Transverse colon (tissue), 4 donors: ENCODE measurements at places on chromosomes 16 and 17. TPM values are rescaled to one million over a fixed set of nuclear protein-coding genes. Genes with fewer than 3 reads are reported as not detected.

GRCh38 chr17:32299580-32300164 is 34.0 kb downstream of the RHBDL3 start:
- no peak for DNase-seq

- peak; percentile 57 for DNase-seq
Measured at GRCh38 chr16:66706506-66706880, 9.9 kb upstream of the CMTM4 start.

- no peak for DNase-seq
Measured at GRCh38 chr17:57687642-57688041, 57.5 kb downstream of the CCDC182 start.

DNA sequence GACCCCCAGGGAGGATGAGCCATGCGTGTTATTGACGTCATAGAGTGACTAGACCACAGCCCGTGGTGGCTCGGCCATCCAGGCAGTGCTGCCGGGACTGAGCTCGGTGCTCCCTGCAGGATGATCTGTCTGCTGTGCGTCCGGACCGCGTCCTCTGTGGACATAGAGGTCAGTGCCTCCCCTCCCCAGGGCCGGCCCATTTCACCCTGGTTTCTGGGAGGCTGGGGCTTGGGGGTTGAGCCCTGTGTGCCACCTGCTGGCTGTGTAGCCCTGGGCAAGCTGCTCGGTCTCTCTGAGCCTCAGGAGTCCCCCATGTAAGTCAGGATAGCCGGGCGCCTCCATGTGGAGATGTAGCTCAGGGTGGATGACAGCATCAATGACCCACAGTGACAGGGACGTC is 8.3 kb downstream of the TSC2 start:
- no peak for DNase-seq

DNA sequence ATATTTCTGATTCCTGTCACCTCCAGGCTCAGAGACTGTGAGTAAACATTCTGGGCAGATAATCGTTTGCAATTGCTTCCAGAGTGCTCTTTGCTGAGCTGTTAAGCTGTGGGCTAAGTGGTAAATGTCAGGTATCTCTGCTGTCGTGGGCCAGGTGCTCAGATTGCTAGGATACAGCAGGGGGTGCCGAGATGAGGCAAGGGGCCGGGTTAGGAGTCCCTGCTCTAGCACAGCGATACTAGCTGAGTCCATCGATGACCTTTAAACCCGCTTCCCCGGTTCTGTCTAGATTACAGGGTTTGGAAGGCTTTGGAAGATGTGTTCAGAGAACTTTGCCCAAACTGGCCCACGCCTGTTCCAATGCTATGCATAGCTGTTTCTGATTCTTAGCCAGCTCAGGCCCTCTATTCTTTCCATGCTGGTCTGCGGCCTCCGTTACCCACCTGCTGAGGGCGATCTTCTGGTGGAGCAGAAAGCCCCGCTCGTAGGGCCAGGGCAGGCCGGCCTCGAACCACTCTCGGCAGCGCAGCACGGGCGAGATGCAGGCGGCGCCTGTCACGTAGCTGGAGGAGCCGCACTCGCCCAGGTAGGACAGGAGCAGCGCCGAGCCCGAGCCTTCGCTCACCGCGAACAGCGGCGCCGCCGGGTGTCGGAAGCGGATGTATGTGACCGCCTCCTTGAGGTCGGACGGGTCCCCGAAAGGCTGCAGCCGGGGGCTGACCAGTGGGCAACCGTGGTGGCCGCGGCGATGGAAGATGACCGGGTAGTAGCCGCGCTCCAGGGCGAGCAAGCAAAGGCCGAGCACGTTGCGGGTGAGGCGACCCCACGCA is 979 bp downstream of the ABHD15 start:
- DNase-seq = peak; percentile 71

DNA sequence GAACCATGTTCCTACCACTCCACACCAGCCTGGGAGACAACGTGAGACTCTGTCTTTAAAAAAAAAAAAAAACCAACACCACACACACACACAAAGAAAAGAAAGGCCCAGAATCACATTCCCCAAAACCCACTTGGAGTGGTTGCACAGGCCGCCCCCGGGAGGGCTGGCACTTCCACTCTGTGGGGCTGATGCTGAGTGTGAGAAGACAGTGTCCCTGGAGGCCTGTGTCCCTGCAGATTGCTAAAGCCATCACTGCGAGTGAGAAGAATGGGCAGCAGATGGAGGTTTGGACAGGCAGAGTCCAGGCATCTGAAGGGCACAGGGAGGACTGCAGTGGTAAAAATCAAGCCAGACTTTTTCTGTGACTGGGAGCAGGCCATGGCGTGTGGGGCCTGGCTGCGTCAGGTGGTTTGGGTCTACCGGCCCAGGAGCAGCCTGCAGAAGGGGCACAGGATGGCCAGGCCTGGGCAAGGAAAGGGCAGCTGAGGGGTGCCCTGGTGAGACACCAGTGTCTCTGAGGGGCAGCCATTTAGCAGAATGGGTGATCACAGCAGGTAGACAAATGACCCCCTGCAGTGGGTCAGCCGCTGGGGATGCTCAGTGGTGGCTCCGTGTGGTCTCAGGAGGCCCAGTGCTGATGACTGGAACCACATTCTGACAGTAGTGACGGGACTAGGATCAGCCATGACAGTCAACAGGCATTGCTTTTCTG is 13.1 kb downstream of the CTRB2 start:
- no peak for DNase-seq

DNA sequence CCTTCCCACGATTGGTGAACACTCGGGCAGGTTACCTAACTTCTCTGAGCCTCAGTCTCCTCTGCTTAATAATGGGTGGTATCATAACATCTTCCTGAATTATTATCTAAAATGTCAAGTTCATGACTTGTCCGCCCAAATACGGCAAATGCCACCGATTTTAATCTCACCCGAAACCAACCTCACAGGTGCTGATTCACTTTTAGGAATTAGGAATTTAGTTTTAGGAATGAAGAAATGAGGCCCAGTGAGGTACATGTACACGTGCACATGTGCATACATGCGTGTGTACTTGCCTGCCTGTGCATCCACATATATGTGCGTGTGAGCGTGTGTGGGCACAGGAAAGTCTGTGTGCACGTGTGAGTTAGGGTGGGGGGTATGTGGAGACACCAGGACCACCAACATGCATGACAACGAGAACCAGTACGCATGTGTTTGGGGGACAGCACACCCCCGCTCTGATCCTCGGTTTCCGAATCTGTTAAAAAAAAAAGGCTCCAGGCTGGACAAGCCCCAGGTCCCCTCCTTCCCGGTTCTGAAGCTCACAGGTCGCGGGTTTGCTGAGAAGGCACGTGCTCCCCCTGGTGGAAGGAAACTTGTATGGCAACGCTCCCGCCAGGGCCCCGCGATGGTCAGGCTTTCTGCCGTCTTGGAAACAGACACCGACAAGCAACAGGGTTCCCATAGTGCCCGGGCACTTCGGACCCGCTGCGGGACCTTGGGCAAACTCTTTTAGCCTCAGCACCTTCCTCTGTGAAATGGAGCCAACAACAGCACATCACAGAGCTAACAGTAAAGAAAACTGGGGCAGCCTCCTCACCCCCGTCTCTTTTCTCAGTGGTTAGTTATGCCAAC is 219.2 kb downstream of the RBFOX3 start:
- DNase-seq = peak; percentile 75

- DNase-seq = no peak
Measured at GRCh38 chr17:33560165-33560564, 267.1 kb upstream of the ASIC2 start.

GRCh38 chr17:7070712-7071111 is 9.3 kb downstream of the CLEC10A start:
- no peak for DNase-seq

DNA sequence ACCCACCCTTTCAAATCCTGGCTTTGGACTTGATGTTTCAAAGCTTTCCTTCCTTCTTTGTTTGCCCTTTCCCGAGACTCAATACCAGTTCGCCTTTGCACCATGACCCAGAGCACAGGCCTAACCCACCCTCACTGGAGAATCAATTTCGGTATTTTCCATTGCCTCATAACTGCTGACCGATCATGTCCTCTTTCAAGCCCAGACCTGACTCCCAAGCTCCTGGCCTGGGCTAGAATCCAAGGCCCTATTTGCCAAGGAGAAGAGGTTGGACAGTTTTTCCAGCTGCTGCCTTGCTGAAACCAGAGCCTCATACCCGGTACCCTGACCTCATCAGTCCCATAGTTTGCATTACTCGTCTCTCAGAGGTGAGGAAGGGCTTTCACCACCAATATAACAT is 35.3 kb upstream of the HELZ start:
- no peak for DNase-seq

OR1D2 gene
- not detected for total RNA-seq

DNA sequence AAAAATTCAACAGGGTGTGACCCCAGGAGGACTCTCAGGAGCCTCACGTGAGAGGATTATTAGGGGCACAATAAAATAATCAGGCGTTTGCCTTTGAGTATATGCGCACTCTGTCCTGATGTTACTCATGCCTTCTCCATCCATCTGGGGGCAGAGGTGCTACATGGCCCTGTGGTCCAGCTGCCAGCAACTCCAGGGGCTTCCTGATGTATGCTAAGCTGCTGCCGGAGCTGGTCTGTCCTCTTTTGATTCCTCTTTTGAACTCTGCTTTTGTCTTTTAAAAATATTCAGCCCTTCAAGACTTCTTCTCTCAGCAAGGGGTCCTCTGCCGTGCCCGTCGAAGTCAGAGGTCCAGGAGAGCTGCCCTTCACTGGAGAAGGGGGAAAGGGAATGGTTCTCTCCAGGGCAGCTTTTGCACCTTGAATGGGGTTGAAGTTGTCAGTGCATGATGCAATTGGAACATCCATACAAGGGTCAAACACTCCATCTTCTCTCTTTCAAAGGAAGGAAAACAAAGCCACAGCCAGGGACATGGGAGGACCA is 431.4 kb downstream of the SHISA9 start:
- no peak for DNase-seq

MPP2 gene
- total RNA-seq = 4.6 TPM

- DNase-seq = no peak
Measured at GRCh38 chr16:79532785-79533184, 67.8 kb downstream of the MAF start.

EPOP gene
- total RNA-seq = 0.48 TPM

ZNF385C gene
- not detected for total RNA-seq

GRCh38 chr17:32583053-32583452 is 96.3 kb downstream of the CDK5R1 start:
- DNase-seq = no peak

- DNase-seq = no peak
Measured at GRCh38 chr16:79587897-79588296, 12.6 kb downstream of the MAF start.

DNA sequence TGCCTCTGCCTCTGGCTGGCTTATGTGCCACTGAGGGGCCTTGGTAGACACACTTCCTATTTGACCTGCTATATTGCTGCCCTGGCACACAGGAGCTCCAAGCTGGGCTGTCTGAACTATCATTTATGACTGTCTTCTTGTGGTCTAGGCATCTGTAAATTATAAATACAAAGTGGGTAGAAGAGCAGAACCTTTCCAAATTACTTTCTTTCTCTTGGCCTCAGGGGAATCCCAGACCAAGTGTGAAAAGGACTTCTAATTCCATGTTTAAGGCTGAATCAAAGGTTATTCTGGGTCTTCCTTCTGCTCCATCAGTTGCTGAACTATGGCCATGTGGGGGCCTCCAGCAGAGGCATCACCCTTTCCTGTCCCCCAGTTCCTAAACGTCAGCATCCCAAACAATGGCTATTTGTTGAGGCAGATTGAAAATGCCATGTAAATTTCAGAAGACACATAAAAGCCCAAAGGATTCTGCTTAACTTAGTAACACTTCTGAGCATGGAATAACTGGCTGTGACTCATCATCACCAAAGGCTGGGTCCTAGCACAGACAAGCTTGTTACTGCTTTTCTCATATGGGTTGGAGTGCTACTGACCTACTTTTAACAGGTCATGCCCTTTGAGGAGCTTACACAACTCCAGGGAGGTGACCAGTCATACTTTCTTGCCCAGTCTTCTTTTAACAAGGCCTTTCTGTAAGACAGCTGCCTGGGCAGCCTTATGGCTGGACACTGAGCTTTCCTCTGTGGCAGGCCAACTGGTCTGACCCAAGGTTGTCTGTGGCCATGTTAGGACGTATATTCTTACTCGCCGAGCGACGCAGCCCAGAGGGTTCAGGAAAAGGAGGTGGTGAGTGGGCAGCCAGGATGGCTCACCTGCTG is 154.8 kb downstream of the VPS53 start:
- DNase-seq = no peak

DNA sequence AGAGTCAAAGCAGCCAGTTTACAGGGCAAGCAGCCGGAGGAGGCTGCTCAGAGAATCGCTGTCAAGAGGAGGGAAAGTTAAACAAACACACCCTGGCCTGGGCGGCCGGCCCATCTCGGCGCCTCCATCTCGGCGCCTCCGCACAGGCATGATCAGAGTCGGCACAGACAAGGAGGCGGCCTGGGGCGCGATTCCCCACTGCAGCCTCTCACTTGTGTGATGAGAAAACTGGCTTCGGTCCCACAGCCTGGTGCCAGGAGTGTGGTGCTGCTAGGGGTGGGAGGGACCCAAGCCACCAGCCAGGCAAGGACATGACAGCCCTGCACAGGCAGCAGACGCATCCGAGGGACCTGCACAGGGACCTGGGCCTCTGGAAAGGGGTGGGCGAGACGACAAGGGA is 17.7 kb downstream of the SLC38A10 start:
- DNase-seq = peak; percentile 32

DNA sequence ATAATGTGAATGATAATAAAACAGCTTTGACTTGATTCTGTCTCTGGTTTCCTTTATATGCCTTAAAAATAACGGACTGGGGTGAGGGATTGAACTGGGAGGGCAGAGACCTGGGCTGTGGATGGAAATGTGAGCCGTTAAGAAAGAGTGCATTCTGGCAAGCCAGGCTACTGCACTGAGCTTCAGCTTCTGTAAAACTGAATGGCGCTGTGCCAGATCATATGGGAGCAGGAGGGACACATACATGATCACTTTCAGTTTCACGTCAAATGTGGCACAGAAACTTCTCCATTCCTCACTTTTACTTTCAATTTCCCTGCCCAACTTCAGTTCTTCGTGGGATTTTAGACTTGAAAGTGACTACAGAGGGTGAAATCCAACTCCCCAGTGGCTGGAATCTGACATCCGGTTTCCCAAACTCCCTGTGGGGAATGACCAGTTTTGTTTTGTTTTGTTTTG is 1.1 kb downstream of the MT2A start:
- DNase-seq = peak; percentile 86

GRCh38 chr17:74289688-74290087 is 15.7 kb downstream of the DNAI2 start:
- no peak for DNase-seq

- DNase-seq = no peak
Measured at GRCh38 chr17:80729016-80729415, 184.4 kb downstream of the RPTOR start.

DNA sequence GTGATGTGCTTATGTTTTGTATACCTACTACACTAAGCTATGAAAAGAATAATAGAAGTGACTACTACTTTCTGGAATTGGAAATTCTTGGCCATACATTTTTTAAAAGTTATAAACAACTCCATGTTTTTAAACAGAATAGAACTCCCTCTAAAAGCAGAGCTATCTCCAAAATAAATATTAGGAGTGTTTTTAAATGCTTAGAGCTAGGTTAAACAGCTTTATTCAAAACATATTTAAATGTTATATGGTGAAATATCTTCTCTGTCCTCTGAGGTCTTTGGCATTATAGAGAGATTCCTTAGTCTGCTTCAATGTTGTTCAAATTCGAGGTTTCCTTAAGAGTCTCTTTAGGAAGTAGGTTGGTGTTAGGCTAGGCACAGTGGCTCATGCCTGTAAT is 22.9 kb upstream of the PSMC5 start:
- no peak for DNase-seq
